ENCODE measurements at places on chromosomes 7 and 10. TPM values are rescaled to one million over a fixed set of nuclear protein-coding genes. Genes with fewer than 3 reads are reported as not detected.
A peak's percentile ranks its signal among the peaks of the same experiment; 100 is the strongest.

The STYXL1 gene
- polyA plus RNA-seq: 79.8 TPM

DNA sequence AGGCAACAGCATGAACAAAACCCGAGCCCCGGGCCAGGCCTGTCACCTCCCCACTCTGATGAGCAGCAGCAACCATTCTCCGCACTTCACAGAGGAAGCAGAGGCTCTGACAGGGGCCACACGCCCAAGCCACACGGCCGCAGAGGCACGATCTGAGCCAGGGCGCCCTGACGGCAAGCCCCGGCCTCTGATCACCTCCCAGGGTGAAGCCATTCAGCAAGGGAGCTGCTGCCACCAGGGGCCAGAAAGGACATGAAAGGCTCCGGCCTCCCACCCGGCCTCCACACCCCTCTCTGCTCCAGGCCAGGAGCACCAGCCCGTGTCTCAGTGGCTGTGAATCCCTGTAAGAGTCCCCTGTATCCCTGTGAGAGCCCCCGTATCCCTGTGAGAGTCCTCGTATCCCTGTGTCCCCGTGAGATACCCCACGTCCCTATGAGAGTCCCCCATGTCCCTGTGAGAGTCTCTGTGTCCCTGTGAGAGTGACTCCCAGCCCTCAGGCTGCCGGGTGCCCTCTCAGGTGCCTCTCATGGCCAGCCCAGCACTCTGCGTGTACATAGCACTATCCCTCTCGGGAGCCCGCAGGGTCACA is 187.8 kb downstream of the MAD1L1 start:
- DNase-seq: no peak

DNA sequence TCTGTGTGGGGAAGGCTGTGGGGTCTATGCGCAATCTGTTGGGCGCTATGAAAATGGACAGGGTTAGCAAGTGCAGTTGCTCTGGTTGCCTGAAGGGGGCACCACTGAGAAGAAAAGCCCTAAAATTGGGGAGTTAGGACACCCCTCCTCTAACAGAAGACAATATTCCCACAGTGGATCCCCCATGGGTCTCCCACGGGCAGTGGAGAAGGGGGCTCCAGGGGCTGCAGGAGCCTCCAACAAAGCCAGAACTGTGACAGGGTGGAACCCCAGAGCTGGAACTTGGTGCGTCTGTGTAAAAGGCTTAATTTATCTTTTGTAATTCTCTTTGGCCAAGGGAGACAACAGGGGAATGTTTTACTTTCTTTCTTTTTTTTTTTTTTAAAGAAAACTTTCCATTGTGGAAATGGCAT is 12.5 kb upstream of the COL13A1 start:
- no peak for DNase-seq

The PKD2L1 gene
- 1.5 TPM for polyA plus RNA-seq

GRCh38 chr7:116236020-116236630 is 25.8 kb downstream of the TES start:
- peak; percentile 37 for DNase-seq

The AUTS2 gene
- polyA plus RNA-seq: 0.32 TPM

GRCh38 chr10:21749788-21750187 is 215.8 kb downstream of the MLLT10 start:
- no peak for DNase-seq

The SPDYE5 gene
- polyA plus RNA-seq: 0.20 TPM

- peak; percentile 67 for DNase-seq
Measured at GRCh38 chr10:100339236-100339635, 7.8 kb upstream of the SCD start.

The FGL2 gene
- polyA plus RNA-seq: 97.1 TPM

GRCh38 chr7:78279457-78279856 is 480.9 kb downstream of the PHTF2 start:
- DNase-seq: no peak

The MPP7 gene
- 48.3 TPM for polyA plus RNA-seq

The SEMA3C gene
- polyA plus RNA-seq: 14.1 TPM

DNA sequence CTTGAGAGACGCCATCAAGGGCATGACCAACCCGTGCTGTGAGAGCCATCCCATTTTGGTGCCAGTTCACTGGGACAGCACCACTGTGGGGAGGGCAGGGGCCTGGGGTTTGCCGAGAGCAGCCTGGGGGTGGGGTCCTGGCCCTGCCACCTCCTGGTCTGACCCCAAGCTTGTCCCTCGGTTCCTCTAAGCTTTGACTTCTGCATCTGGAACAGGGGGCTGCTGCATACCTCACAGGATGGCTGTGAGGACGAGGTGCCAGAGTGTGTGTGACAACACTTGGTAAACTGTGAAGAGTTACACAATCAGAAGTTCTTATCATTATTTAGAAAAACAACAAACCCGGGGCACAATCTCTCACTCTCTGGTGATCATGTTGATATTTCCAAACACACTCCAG is 89.9 kb downstream of the CRTAC1 start:
- no peak for DNase-seq

DNA sequence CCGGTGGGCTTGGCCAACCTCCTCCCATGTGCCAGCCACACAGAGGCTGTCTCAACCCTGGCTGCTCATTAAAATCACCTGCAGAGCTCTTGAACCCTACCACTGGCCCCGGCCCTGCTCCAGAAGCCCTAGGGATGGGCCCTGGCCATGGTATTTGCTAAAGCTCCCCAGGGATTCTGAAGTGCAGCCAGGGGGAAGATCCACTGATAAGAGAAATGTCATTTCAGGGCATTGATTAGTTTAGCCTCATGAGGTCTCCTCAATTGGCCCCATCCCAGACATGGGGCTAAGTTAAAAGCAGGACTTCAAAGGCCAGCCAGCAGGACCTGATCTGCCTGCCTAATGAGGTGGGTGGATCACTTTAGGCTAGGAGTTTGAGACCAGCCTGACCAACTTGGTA is 65.2 kb downstream of the ABRAXAS2 start:
- no peak for DNase-seq

DNA sequence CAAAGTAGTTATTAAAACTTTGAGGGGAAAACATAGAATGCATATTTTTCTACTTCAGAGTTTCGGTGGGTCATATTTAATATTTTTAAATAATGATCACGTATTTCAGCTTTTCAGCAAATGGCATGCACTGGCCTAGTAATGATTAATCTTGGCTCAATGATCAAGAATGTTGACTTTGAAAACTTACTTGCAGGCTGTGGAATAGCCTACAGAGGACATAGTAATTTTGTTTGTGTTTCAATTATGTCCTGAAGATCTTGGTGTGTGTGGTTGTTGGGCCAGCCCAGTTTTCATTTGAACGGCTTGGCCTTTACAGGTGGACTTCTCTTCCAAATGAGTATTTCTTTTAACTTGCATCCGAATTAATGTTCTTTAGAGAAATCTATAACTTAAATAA is 35.1 kb downstream of the ADD3 start:
- DNase-seq: no peak

DNA sequence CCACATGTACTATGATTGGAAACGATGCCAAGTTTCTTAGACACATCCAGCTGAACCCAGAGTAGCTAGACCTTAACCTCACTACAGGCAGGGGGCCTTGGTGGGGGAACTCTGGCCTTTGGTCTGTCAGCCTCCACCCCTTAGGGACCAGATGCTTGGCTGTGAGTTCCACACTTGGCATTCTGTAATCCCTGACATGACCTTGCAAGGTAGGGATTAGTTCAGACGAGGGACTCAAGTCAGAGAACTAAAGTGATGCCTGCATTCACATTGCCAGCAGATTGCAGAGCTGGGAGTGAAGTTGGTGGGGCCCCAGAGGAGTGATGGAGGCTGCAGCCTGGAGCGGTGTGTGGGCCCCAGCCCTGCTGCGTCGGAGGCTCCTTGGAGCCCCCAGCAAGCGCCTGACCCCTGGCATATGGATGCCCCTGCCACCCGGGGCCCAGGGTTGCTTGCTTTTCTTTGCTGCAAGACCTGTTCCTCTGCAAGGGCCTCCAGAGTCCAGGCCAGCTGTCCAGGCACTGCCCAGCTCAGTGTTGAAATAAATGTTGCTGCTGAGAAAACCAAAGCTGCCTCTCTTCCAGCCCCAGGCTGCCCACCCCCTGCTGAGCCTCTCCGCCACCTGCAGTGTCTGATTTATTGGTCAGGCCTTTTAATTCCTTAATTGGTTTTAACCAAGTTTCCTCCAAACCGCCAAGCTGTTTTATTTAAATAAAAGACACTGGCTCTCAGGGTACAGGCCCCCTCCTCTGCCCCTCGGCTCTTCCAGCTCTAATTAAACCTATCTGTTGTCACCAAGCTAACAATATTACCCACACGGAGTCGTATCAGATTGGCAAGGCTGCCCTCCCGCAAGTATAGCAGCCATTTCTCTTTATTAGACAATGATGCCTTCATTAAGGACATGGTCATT is 4.7 kb downstream of the NPTX2 start:
- no peak for DNase-seq

DNA sequence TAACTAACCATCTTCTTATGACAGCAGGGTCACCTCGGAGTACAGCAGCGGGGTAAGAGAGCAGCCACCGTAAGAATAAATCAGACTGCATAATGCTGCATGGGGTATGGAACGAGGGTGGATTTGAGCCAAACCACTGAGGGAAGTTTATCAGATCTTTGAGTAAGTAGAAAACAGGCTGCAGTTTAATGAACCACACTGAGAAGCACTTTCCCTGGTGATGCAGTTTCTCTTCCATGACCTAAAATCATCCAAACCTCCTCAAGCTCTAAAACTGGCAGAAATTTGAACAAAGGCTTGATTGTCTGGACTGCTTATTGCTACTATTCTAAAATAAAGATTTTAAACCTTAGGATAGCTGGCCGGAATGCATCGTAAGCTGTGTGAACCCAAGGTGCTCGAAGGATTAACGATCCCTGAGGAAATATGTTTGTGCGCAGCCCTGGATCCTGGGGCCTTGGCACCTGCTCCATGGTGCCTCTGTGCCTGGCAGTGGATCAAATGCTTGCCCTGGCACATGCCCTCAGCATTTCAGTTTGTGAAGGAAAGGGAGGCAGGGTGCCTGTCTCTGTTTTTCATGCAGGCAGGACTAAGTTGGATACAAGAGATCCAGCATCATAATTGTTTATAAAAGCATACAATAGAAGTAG is 322.7 kb downstream of the LHFPL3 start:
- no peak for DNase-seq

DNA sequence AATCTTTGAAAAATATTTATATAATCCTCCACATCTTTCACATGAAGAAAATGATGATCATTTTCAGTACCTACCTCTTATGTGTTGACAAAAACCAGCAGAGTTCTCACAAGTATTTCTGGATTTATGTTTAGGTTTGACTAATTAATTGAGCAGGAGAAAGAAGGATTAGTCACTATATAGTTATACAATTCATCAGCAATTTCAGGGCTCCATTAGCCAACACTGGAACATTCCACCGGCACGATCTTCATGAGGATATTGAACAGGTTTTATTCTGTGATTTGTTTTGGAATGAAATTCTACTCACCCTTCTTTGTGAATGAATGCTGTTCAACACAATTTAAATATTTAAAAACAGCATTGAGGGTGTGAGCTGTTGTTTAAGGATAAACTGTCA is 163.2 kb downstream of the SEM1 start:
- no peak for DNase-seq

GRCh38 chr7:149804106-149804505 is 30.7 kb upstream of the ZNF467 start:
- no peak for DNase-seq

The NEURL1 gene
- polyA plus RNA-seq: 3.3 TPM

DNA sequence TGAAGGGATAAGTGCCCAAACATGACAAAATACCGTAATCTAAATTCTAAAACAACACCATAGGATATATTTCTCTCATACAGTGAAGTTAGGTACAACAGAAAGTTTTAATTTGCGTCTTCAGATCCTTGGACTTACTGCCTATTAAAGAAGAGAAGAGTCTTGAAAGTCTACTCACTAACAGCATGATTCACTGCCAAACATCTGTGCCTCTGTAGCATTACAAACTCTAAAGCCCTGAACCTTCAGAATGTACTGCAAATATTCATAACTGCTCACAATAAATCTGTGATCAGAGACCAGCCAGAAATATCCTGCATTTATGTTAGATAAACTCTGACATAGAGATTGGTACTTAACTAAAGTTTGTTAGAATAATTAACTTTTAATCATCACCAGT is 365.3 kb downstream of the PARD3 start:
- no peak for DNase-seq

The OR2F1 gene
- not detected for polyA plus RNA-seq

GRCh38 chr7:489876-490275 is 29.8 kb downstream of the PDGFA start:
- DNase-seq: no peak

DNA sequence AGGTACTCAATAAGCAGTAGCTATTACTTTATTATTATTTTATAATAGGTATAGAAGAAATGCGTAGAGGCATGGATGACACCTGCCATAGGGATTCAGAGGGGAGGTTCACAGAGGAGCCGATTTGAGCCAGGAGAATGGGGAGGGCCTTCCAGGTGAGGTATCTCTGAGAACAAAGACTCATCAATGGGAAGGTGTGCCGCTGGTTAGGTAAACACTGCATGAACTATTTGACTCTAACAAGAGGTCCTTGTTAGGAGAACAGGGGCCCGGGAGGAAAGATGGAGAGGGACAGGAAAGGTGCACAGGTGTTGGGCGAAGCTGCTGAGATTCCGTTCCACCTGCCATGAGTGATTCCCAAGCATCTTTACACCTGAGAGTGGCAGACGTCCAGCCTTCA is 41.8 kb upstream of the TMEM273 start:
- DNase-seq: no peak

The OPALIN gene
- polyA plus RNA-seq: not detected

The PVRIG gene
- 0.27 TPM for polyA plus RNA-seq
